Keratinocyte (primary cell): ENCODE measurements at places on chromosomes 6 and 20. TPM values are rescaled to one million over a fixed set of nuclear protein-coding genes. Genes with fewer than 3 reads are reported as not detected.
A peak's percentile ranks its signal among the peaks of the same experiment; 100 is the strongest.

The LAMA4 gene
- 0.10 to 0.39 TPM (median 0.12 TPM) in 3 replicates for polyA plus RNA-seq

The PNPLA1 gene
- polyA plus RNA-seq = 0.14 to 0.32 TPM (median 0.20 TPM) in 3 replicates

The BMP6 gene
- 0.05 to 0.48 TPM (median 0.09 TPM) in 3 replicates for polyA plus RNA-seq

The DZANK1 gene
- 1.7 to 3.4 TPM (median 3.0 TPM) in 3 replicates for polyA plus RNA-seq

DNA sequence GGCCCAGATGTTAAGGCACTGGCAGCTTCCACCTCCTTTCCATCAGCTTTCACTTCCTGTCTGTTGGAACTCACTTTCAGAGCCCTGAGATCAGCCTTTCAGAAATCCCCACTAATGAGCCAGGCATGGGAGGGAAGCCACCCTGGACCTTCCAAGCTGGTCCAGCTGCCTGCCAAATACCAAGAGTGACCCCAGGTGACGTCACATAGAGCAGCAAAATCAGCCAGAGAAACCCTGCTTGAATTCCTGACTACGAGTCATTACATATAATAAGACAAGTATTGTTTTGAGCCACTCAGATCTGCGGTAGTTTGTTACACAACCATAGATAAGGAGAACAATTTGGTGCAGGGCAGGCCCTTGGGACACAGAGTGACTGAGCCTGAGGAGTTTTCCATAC, 556.0 kb upstream of the JAG1 start:
- peak; percentile 21 for DNase-seq
- H3K4me3 ChIP-seq = no peak overlapping the region
- no peaks in the 10 kb centered on the region for H3K27me3 ChIP-seq
- H3K27ac ChIP-seq = no peak overlapping the region
- H3K36me3 ChIP-seq = no peaks in the 10 kb centered on the region
- H3K4me1 ChIP-seq = peaks cover 11% of the 10 kb centered on the region

DNA sequence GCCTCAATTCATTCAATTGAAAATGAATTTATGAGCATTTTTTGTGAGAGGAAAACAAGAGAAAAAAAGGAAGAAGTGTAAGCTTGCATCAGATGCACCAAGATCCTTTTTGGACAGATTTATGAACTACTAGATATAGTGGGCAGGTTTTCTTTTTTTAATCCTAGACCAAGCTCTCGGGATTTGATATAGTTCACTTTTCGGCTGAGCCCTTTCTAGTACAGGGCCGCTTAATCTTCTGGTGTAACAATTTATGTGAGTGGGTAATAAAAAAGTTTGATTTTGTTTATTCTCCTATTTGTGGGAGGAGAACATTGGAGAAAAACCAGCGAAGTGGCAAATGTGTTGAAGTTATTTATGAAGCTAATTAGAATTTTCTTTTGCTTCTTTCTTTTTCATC, 538.0 kb downstream of the UTRN start:
- H3K4me3 ChIP-seq = no peak overlapping the region
- H3K4me1 ChIP-seq = no peaks in the 10 kb centered on the region
- H3K27me3 ChIP-seq = no peaks in the 10 kb centered on the region
- no peak for DNase-seq
- H3K36me3 ChIP-seq = no peaks in the 10 kb centered on the region
